CD4-positive, alpha-beta T cell treated with Interferon gamma for 1 hour (primary cell): ENCODE measurements at places on chromosomes 3 and 15.

GRCh38 chr3:126567696-126568438 lies 9.1 kb upstream of the C3orf22 start:
- no peak for DNase-seq

- no peak for DNase-seq
Measured at GRCh38 chr15:31465083-31465955, 138.7 kb downstream of the KLF13 start.

DNA sequence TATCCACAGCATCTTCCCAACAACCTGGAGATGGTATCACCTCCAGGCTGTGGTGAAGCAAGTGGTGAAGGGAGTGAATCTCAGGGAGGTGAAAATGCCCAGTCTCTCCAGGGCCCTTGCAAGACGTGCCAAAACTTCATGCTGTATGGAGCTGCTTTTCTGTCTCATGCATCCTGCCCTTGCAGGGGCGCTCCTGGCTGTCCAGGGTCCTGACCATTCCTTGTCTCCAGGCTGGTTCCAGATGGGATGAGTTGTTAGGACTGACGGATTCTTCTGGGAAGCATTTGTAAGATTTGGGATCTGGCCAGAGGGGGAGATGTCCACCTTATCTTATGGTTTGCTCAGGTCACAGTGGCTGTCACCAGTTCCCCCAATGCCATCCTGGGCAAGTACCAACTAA lies 15.8 kb downstream of the TGM4 start:
- DNase-seq, result no peak

DNA sequence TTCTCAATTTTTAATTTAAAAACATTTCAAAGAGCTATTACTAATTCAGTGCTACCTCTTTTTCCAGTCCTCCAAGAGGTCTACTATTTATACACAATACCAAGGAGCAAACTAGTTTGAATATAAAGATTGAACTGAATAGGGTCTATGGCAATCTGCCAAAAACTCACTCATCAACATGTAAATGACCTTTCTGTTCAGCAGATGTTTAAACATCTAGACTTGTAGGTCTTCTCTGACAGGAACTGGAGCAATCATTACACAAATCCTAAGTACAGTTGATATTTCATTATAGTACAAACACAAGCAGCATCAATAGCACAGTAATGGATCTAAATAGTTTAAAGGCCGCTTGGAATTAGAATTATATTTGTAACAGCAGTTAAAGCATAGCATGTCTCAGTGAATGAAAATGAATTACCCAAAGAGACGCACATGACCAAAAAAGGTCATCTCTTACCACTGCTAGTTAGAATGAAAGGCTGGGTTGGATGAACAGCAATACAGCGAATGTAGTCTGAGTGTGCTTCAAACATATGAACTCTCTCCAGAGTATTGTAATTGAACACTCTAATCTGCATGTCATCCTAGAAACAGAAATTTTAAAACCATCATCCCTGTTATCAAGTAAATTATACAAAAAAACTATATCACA lies 10.7 kb downstream of the COPB2 start:
- no peak for DNase-seq

DNA sequence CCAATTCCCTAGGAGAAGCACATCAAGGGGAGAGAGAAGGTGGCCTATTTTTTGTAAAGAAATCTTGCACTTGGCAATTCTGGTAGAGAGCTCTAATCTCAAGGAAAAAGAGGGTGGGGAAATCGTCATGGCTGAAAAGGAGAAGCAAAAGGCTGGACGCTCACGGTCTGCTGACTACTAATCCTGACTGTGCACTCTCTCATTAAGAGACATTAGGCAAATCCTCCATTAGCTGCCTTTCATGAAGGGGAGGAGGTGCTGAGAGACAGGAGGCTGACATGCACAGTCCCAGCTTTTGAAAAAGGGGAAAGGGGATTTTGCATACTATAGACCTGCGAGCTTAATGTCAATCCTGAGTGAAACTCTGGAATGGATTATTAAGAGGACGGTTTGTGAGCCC lies 170.0 kb downstream of the NR2F2 start:
- DNase-seq, result no peak

DNA sequence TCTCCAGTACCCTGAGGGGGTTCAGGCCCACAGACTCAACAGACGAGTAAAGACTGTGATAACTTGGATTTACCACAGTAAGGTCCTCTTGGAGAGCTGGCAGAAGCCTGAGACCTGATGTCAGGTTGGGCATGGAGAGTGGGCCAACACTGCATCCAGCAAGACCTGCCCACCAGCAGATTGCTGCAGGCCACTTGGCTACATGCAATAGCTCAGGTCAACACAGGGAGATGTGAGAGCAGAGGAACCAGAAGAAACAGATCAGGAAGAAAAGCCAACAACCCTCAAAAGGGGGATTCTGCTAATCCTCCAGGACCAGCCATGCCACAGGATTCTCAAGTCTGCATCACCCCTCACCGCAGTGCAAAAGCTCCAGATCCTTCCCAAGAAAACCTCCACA lies 1.7 kb upstream of the IP6K1 start:
- no peak for DNase-seq

DNA sequence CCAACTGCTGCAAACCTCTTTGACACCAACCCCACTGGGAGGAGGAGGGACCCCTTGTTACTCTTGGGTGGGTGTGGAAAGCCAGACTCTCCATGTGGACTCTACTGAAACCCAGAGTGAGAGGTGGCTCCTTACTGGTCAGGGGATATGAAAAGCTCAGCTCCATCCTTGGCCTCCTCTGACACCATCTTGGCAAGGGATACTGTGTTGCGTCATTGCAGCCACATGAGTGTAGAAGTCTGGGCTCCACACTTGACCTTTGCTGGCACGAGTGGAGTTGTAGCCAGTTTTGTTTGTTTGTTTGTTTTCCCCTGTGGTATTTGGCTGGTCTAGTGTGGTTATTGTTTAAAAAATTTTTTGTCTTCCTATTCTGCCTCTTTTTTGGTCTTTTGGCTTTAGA lies 289.1 kb downstream of the GAP43 start:
- no peak for DNase-seq

DNA sequence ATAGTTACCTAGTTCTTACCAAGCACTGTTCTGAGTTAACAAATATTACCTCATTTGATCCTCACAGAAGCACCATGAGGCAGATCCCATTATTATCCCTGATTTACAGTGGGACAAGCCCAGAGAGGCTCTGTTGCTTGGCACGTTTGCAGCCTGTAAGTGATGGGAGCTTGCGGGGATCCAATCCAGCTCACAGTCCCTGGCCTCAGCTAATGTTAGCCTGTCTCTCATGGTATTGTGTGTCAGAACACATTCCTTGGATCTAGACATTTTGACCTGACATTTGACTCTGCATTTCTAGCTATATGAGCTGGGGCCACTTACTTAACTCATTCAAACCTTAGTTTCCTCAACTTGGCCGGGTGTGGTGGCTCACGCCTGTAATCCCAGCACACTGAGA lies 246.9 kb upstream of the LRTM1 start:
- no peak for DNase-seq

GRCh38 chr15:73926219-73927002 lies at the start of gene LOXL1:
Gene LOXL1 (plus strand): TSS chr15:73926462. CDS start chr15:73926784, 322 bp downstream.
- DNase-seq, result no peak

GRCh38 chr15:74829486-74829885 lies 3.1 kb downstream of the CPLX3 start:
- DNase-seq, result no peak

DNA sequence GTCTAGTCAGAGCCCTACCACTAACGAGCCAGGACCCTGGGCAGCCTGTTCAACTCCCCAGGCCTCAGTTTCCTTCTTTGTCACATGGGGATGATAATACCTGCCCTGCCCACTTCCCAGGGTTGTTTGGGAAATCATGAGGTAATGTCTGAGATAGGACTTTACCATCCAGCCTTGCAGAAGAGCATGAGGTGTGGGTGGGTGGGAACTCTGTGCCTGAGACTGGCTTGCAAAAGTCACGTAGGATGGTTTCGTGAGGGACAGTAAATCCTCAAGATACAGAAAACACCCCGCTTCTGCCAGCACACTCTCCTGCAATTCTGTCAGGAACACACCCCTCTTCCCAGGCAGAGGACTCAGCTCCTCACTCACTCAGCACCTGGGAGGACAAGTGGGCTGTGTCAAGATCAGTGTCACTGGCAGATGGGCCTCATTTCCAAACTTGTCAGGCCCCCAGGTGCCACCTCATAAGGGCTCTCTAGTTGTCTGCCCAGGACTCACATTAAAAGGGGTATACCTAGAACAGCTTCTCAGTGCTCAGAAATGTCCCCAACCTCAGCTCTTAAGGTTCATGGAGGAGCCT lies 58.4 kb downstream of the DAPK2 start:
- no peak for DNase-seq

DNA sequence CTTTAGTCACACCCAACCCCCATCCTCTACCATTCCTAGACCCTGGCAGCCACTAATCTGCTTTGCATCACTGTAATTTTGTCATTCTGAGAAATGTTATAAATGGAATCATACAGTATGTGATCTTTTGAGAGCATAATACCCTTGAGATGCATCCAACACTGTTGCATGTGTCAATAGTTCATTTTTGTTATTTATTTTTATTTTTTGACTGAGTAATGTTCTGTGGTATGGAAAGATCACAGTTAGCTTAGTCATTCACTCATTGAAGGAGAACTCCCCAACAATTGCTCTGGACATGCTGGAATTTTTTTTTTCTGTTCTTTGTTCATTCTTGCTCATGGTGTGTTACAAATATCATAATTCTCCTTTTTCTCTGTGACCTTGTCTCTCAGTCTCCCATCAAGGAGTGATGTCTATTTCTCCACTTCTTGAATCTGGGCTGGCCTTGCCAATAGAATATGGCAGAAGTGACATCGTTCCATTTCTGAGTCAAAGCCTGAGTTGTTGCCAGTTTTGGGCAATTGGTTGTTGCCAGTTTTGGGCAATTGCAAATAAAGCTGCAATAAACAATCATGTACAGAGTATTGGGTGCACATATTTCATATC lies 6.8 kb upstream of the ADPGK start:
- DNase-seq, result no peak

GRCh38 chr3:65886391-65886790 lies 152.3 kb downstream of the MAGI1 start:
- DNase-seq, result no peak

- no peak for DNase-seq
Measured at GRCh38 chr15:92653836-92654539, 1.6 kb downstream of the FAM174B start.

GRCh38 chr3:190666821-190667220 lies 152.9 kb downstream of the IL1RAP start:
- DNase-seq, result no peak

- no peak for DNase-seq
Measured at GRCh38 chr15:96896766-96897165, 566.3 kb downstream of the NR2F2 start.

DNA sequence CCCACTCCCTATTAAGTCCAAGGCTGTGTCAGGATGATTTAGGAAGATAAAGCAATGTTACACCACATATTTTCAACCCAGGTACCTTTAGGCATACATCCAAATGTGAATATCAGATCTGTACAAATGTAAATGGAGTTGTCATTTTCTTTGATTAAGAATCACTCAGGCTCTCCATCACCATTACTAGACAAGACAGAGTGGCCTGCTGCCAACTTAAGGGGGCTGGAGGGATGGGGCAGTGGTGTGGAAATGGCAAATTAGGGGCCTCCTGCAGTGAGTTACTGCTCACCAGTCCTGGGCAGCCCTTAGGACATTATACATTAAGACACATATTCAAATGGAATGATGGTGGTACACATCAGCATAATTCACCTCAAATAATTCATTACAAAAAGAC lies 211.0 kb downstream of the TNIK start:
- DNase-seq, result no peak

GRCh38 chr15:88275804-88276203 lies 19.3 kb upstream of the NTRK3 start:
- no peak for DNase-seq

DNA sequence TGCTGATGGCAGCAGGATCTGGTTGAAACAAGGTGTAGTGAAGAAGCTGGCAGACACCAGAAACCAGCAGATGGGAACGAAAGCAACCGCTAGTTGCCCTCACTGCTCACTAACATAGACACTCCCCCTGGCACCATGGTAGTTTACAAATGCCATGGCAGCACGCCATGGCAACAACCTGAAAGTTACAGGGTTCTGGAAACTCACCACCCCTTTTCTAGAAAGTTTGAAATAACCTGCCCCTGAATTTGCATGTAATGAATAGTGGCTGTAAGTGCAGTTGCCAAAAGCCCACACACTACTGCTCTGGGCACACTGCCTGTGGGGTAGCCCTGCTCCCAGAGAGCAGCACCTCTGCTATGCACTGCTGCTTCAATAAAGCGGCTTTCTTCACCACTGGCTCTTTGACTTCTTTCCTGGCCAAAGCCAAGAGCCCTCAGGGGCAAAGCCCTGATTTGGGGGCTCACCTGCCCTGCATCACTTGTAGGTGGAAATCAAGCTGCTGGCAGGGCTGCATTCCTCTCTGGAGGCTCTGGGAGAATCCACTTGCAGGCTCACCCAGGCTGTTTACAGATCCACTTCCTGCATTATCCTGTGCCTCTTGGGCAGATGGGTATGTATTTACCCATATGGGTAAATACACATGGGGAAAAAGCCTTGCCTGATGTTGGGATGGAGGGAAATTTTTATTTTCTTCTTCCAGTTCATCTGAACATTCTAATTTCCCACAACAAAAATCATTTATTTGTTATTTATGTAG lies 2.0 kb upstream of the GP9 start:
- DNase-seq, result no peak

- no peak for DNase-seq
Measured at GRCh38 chr15:93202405-93202804, 113.4 kb upstream of the RGMA start.

GRCh38 chr3:14519406-14519805 lies 20.7 kb downstream of the GRIP2 start:
- no peak for DNase-seq

DNA sequence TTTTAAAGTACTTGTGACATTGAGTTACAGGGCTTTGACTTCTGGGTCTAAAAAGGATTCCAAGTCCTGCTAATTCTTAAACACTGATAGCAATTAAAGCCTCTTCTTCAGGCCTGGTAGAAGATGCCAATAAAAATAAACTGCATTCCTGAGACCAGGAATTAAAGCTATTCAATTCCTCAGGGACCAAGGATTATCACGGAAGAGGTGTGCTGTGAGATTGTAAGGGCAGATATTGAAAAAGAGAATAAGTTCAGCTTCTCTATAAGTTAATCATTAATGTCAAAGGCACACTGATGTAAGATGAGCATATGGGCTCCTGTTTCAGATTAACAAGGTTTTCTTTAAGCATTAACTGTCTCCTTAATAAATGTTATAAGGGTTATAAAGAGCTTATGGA lies 611.3 kb downstream of the SI start:
- DNase-seq, result no peak

- no peak for DNase-seq
Measured at GRCh38 chr15:72892986-72893385, 109.4 kb upstream of the ADPGK start.

- no peak for DNase-seq
Measured at GRCh38 chr3:28860307-28860706, 420.6 kb upstream of the RBMS3 start.
